ENCODE measurements at places on chromosomes 1 and 21.

GRCh38 chr1:155199792-155200191 lies 7.9 kb downstream of the THBS3 start:
- DNase-seq, result no peak

GRCh38 chr1:33396188-33397124 lies 34.4 kb downstream of the PHC2 start:
- no peak for DNase-seq

- DNase-seq, result no peak
Observed at GRCh38 chr1:246160905-246161304, 346.2 kb downstream of the SMYD3 start.

GRCh38 chr1:15151377-15151806 lies 2.2 kb upstream of the TMEM51 start:
- DNase-seq, result no peak

- no peak for DNase-seq
Observed at GRCh38 chr1:209988706-209989105, 50.7 kb downstream of the SYT14 start.

- DNase-seq, result no peak
Observed at GRCh38 chr1:58283388-58284224, 262.9 kb downstream of the OMA1 start.

DNA sequence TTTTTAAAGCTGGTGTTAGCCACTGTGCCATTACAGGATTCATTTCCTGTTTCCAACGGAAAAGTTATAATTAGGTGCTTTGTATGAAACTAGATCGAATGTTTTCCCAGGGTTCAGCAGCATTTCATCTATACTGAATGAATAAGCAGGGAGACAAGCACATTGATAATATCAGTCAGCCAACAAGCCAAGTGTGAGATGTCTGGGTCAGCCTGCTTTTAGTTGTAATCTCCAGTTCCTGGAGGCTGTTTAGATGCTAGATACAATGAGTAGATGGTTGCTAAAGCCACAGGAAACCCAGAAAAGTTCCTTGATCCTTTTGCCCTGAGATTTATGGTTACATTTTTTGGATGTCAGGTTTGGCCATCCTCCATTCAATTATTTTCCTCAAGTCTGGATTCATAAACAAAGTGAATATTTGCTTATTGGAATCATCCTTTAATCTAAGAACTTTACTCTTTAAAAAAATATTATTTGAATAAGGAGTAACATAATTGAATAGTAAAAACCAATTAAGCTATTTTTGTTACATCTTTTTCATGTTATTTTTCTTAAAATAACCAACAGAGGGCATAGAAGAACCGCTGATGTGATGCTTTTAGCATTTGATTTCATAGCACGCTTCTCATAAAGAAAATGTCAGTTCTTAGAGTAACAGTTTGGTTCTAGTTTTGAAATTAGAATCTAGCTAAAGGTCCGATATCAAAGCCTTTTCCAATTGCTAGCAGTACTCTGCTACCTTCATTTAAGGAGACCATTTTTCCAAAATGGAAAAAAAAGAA lies 76.6 kb downstream of the HSPA13 start:
- no peak for DNase-seq

GRCh38 chr1:56265216-56265615 lies 314.1 kb downstream of the PLPP3 start:
- DNase-seq, result no peak

DNA sequence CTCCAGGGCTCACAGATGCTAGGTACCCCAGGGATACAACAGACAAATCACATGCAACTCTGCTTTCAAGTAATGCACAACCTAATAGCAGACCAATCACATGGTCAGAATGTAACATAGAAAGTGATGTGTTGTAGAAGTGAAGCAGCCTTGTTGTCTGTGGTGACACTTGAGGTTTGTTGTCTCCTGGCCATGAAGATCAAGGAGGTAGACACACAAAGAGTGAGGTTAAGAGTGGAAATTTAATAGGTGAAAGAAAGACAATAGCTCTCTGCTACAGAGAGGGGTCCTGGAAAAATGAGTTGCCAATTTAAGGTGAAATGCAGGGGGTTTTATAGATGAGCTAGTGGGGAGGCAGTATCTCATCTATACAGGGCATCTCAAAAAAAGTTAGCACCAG lies 2.5 kb upstream of the TMEM9 start:
- no peak for DNase-seq

DNA sequence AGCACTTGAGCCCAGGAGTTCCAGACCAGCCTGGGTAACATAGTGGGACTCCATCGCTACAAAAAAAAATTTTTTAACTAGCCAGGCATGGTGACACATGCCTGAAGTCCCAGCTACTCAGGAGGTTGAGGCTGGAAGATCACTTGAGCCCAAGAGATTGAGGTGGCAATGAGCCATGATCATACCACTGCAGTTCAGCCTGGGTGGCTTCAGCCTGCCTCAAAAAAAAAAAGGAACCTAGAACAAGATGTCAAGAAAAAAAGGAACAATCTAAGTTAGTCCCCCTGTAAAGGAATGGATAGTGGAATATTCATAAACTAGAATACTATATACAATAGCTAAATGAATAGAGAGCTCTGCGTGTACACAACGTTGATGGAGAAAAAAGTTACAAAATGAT lies 14.4 kb downstream of the NSL1 start:
- no peak for DNase-seq

DNA sequence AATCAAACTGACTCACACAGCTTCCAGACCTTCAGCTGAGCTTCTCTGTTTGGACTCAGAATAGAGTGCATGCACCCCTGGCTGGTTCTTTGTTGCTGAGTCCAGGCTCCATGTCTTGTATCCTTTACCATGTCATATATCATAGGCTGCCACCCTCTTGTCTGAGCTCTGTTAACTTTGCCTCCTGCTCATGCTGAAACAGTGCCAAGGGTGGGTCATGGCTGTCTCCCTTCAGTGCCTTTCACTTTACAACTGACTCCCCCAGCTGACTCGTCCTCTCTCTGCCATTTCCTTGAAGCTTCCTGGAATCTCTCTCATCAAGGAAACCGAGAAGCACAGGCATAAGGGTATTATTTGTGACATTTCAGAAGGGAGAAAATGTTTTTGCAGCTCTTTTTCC lies 885.3 kb downstream of the TTLL7 start:
- no peak for DNase-seq

DNA sequence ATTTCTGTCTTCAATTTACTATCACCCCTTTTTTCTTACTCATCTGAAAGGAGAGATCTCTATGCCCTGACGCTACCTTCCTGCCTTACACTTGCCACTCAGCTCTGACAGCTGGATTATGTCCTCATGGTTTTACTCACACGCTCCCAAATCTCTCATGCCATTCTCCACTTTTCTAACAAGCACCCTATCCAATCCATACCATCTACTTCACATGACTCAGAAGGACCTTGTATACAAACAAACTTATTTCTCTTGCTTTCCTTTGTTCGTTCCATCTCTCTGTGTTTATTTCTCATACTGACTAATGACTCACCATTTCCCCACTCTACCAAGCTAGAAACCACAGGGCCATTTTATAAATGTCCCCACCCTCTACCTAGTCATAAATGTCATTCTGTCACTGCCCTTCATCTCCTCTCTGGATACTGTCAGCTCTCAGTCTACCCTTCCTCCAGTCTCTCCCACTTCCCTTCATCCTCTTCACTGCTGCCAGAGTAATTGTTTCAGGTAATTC lies 87.3 kb downstream of the USP24 start:
- DNase-seq, result no peak

DNA sequence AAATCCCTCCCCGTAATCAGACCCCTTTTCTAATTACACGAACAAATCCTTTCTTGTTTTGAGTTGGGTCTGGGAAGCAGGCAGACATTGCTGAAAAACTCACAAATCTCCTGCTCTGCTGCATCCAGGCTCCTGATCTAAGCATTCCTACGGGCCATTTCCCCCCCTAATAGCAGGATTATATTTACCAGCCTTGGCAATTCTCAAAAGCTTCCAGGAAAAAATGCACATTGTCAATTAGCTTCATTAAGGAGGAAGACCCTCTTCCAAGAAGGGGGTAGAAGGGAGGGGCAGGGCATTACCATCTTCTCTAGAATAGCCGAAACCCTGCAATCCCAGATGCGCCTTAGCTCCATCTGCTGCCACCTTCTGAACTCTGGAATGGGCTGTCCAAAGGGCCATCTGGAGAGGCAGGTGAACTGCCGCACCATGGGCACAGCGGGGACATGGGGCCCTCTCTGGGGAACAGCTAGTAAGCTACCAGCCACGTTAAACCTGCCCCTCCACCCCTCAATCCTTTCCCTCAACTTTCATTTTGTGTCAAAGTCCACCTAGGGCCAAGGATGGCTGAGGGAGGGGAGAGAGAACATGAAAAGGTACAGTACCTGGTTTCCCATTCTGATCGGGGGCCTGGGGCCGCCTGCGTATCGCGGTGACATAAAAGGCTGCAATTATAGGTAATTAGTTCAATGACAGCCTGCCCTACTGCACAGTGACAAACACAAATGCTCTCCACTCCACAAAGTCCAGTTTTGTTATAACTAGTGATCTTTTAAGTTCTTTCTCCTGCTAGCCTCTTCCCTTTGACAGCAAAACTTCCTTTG lies 56.8 kb downstream of the MRPL37 start:
- no peak for DNase-seq

DNA sequence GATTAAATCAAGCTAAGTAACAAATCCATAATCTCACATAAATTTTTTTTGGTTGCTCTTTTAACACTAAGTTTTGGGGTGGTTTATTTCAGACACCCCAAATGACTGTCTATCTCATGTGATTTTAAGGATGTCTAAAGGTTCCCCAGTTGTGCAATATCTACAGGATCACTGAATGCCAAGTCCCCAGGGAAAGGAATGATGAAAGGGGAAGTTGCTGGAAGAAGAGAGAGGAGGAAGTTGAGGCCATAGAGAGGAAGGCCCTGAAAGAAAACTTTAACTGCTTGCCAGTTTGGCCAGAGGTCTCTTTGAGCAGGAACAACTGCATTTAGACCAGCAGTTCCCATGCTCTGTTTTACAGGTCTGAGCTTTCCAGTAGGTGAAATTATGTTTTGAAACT lies 27.5 kb upstream of the SLC19A2 start:
- DNase-seq, result no peak

- no peak for DNase-seq
Observed at GRCh38 chr1:170095976-170096748, 21.7 kb upstream of the KIFAP3 start.

DNA sequence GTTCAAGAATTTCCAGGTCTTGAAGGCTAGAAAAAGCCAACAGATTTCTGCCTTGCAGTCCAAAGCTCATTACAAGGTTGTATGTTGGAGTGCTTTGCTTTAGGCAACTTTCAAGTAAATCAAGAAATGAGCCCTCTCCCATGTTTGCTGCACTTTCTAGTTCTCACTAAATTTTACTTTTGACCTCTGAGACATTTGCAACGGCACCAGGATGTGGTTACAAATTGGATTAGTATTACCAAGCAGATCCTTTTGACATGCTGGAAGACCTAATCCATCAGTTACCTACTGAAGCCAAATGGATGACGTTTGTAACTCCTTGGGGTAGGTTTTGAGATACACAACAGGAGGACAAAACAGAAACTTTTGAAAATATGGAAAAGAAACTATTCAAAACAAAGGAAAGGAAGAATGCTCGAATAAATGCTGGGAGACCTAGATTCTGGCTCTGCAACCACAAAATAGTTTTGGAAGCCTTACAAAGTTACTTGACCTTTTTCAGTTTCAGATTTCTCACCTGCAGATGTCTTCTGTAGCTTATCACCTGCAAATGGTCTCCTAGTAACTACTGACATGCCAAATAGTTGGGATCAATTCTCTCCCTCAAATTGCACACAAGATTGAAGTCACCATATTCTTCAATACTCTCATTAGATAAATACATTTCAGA lies 251.7 kb upstream of the ADGRL2 start:
- DNase-seq, result no peak

DNA sequence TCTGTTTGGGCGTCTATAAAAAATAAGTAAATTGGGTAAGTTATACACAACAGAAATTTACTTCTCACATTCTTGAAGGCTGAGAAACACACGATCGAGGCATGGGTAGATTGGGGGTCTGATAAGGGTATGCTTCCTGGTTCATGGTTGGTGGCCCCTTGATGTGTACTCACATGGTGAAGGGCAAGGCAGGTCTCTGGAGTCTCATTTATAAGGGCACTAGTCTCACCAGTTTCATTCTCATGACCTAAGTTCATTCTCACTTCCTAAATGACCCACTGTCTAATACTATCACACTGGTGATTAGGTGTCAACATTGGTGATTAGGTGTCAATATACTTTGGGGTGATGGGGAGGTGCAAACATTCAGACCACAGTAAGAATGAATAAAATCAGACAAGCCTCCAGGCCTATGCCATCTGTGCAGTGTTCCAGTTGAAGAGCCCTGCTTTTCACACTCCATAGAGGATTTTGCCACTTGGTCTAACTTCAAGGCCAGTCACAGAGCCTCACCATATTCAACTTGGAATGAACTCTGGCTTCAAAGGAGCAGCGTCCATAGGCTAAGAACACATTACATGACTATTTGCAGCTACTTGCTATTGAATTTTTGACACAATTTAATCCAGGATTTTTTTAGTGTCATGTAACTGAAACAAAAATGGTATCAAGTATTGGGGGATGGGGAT lies 2.5 kb upstream of the GBP4 start:
- DNase-seq, result no peak

GRCh38 chr1:5286244-5286643 lies 631.8 kb downstream of the AJAP1 start:
- peak; percentile 32 for DNase-seq

- DNase-seq, result no peak
Observed at GRCh38 chr21:44914176-44914874, 6.4 kb downstream of the ITGB2 start.

- no peak for DNase-seq
Observed at GRCh38 chr1:62613890-62614289, 16.6 kb downstream of the ANGPTL3 start.

DNA sequence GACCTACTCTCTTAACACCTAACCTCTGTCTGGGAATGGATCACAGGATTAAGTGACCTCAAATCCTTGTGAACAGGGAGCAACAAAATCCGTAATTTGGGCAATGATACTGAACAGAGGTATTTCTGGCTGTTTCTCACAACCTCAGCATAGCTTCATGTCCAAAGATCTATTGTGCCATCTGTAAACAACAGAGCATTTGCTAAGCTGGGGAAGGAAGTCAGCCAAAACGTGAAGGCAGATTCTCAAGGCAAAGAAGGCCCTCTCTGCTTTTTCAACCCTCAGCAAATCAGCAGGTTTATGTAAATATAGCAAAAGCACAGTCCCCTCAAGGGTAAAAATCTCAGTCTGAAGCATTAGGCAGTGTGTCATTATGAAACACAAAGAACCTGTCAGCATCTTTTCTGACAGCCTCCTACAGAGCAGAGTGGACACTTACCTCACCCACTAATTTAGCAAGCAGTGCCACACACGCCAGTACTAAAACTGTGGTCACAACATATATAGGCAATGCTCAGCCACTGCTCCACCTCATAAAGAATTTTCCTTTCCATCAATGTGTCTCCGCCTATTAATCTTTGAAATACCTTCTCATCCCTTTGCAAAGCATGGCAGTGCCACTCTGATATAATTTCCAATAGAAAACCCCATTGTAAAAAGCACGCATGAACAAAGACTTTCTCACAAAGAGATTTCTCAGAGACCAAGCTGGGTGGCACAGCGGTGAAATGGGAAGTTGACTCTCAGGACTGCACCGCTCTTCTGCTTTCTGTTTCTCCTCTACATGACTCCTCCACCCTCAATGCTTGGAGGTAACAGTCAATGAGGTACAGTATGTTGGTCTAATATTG lies 188.0 kb downstream of the RERE start:
- no peak for DNase-seq

All from stimulated activated CD4-positive, alpha-beta T cell treated with anti-CD3 and anti-CD28 coated beads, Interleukin-2, amount 100 ng/mL, for 48 hours (primary cell).